ENCODE measurements at places on chromosomes 1 and 21. TPM values are rescaled to one million over a fixed set of nuclear protein-coding genes. Genes with fewer than 3 reads are reported as not detected.

DNA sequence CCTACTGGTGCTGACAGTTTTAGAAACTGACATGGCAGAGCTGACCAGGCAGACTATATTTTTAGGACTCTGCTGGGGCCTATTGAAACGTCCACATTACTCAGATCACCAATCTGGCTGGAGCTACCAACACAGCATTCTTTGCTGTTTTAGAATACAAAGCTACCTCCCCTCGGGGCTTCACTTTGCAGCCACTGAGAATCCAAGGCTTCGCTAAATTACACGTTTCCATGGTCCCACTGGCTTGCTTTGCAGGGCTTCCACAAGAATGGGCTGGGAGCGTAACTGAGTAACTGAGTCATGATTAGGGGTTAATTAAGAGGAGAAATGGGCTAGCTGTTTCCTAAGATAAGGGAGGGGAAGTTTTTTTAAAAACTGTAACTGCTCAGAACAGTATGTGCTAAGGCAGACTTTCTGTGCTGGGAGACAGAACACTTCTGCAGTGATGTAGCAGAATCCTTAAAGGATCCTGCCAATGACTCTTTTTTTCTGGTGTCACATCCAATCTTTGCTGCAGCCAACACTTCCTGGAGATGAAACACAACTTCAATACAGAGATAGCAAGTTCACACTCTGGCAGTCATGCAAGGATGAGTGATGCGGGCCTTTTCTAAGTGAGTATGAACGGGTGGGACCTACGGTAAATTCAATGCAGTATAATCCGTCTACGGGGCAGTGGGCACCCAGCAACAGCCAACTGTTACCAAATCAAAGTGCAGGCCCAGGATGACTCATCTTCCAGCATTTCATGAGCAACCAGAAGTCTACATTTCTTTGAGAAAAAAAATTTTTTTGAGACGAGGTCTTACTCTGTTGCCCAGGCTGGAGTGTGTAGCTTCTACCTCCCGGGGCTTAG, 21.5 kb downstream of the NDUFS5 start:
- peak; percentile 96 for DNase-seq

DNA sequence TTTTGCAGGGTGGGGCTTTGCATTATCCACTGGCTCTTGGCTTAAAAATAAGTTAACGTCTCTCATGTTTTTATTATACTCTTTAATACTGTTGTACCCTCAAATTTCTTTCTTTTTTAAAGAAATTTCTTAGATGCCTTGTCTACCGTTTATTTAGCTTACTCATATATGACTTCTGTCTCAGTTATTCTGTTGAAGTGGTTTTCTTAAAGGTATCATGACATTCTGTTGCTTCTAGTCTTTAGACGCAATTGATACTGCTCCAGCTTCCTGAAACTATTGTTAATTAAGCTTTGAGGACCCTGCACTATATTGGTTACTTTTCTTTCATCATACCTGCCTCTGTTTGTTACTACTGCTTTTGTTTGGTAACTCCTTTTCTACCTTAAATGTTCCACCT, 11.7 kb downstream of the PKN2 start:
- DNase-seq = no peak

GRCh38 chr1:40594187-40594531, 62.7 kb downstream of the ZNF684 start:
- no peak for DNase-seq

DNA sequence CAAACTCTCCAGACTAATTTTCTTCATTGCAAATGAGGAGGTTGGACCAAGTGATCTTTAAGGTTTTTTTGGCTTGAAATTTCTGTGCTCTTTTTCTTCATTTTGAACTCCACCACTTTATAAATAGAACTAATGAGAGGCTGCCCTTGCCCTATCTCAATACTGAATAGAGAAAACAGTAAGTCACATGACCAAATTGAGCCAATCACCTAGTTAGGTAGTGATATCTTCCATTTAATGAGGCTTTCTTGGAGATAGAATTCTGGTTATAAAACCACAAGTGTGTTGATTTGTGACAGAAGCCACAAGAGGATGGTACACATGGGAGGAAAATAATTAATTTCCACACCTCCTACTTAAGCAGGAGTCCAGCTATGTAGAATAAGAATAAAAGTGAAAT, 263.4 kb upstream of the SNX7 start:
- DNase-seq = no peak

DNA sequence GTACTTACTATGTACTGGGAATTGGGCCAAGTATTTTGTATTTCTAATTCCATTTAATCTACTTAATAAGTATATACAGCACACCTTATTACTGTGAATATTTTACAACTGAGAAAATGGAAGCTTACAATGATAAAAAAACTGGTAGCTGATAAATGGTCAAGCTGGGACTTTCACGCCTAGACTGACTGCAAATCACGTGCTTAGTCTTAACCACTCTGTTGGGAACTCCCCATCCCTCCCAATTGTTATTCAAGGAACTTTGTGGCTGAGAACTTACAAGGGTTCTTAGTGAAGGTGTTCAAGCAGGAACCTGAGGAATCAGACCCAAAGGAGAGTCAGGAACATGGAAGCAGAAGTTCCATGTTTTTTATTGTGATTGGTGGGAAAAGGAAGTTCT, 26.9 kb downstream of the CD84 start:
- no peak for DNase-seq

ATAD3B gene
- 20.2 TPM for total RNA-seq

ARHGEF16 gene
- not detected for total RNA-seq

IFNAR2 gene
- total RNA-seq = 4.0 TPM
